ENCODE measurements at places on chromosomes 1 and 21.
A peak's percentile ranks its signal among the peaks of the same experiment; 100 is the strongest.

DNA sequence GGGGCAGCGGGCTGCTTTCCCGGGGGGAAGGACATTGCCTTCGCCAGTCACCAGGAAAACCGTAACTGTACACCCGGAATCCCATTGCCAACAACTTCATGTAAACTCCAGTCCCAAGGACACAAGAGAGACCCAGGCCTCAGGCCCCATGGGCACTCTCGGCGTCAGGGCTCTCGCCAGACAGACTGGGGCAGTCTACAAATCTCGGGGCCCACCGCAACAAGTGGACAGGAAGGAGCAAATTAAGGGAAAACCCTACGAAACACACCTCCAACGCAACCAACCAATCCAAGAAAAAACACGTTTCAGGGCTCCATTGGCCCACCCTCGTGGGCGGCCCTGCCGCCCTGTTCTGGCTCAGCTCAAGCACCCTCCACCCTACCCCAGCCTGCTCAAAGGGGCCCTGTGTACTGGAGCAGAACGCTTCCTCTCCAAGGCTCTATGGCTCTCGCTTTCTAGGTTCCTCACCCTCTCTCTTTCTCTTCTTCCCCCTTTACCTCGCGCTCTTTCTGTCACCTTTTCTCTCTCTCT lies 4.6 kb upstream of the ZNF678 start:
- DNase-seq: peak; percentile 27

GRCh38 chr1:62417351-62417999 lies 19.4 kb upstream of the USP1 start:
- DNase-seq: no peak

- DNase-seq: no peak
These were observed 26.0 kb upstream of the ZRANB2 start for GRCh38 chr1:71106658-71107322.

GRCh38 chr1:30064547-30064946 lies 658.8 kb downstream of the MATN1 start:
- no peak for DNase-seq

All from CD4-positive, alpha-beta T cell treated with Interleukin-1 beta for 1 hour (primary cell).